ENCODE measurements at places on chromosomes 7 and 10. TPM values are rescaled to one million over a fixed set of nuclear protein-coding genes. Genes with fewer than 3 reads are reported as not detected.

TRIM50 gene
- 0.11 TPM for total RNA-seq

DNA sequence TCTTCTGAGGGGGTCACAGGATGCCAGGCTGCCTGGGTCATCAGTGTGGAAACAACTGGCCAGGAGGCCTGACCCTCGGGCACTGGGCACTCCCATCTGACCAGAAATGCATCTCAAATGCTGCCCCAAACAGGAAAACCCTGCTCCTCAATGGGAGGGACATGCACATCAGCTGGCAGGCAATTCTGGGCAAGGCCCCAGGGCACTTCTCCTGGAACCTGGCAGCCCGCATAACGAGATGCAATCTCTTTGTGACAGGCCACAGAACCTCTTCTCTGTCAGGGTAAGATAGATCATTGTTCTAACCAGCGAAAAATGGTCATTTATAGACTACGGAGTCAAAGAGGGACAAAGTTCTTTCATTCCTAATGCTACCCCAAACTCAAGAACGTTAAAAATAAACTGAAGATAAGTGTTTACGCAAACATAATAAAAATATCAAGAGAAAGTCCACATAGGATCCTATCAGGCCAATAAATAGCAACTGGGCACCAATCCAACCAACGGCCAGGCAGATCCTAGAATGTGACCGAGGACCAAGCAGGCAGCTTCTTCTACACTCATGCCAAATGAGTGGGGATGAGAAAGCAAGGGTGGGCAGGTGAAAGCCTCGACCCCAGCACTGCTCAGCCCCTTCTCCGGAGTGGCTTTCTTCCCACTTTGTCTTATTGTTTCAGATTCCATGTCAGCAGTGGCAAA is 212.3 kb downstream of the TCERG1L start:
- DNase-seq: no peak

- no peak for DNase-seq
Observed at GRCh38 chr10:116691635-116692034, 50.7 kb downstream of the HSPA12A start.

DNA sequence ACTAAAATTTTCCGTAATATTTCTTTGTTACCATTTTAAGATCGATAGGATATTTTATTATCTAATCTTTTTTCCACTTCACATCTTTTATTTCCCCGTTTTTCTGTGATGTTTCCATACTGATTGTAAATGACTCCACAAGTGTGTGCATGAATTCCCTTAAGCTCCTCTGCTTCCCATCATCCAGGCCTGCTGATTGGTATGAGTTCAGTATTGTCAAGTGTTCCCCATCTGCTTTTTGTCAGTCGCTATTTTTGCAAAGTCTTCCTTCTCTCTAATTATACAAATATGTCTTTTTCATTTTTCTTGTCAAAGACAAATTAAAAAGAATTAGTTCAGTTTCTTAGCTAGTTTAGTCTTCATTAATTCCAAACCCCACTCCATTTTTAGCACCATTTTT is 184.7 kb downstream of the EXOC4 start:
- no peak for DNase-seq

TUBAL3 gene
- 6.3 TPM for total RNA-seq

DNA sequence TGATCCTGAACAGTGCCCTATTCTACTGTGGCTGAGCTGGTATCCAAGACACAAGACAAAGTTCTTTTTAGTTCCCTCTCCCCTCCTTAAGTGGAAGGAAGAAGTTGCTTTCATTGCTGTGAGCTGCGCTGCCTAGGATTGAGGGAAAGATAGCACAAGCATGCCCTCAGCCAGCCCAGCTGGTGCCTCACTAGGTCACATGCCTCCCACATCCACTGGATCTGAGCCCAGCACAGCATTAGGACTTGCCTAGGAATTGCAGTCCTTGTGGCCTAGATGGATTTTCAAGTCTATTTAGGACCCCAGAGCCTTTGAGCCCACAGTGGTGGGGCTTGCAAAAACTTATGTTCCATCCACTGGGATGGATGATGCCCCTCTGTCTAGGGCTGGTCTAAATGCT is 214.2 kb downstream of the ZNF248 start:
- DNase-seq: no peak

- peak; percentile 72 for DNase-seq
Observed at GRCh38 chr10:16950656-16951601, 133.7 kb upstream of the RSU1 start.

OPTN gene
- total RNA-seq: 6.8 TPM

PAX4 gene
- total RNA-seq: not detected

TRIP6 gene
- total RNA-seq: 148 TPM

GRCh38 chr7:93977211-93977950 is 26.8 kb downstream of the BET1 start:
- DNase-seq: no peak

RPP38 gene
- total RNA-seq: 26.9 TPM

DNA sequence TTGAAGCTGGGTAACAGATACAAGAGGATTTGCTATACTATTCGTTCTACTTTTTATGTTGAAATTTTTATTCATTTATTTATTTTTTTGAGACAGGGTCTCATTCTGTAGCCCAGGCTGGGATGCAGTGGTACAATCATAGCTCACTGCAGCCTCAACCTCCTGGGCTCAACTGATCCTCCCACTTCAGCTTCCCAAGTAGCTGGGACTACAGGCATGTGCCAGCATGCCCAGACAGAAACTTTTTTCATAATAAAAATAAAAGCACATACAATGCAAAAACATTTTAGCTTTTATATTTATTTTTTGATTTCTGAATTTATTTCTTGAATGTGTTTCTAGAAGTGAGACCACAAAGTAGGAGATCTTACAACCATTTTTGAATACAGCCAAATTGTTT is 71.2 kb downstream of the FANK1 start:
- no peak for DNase-seq

TRA2A gene
- 81.6 TPM for total RNA-seq

DNA sequence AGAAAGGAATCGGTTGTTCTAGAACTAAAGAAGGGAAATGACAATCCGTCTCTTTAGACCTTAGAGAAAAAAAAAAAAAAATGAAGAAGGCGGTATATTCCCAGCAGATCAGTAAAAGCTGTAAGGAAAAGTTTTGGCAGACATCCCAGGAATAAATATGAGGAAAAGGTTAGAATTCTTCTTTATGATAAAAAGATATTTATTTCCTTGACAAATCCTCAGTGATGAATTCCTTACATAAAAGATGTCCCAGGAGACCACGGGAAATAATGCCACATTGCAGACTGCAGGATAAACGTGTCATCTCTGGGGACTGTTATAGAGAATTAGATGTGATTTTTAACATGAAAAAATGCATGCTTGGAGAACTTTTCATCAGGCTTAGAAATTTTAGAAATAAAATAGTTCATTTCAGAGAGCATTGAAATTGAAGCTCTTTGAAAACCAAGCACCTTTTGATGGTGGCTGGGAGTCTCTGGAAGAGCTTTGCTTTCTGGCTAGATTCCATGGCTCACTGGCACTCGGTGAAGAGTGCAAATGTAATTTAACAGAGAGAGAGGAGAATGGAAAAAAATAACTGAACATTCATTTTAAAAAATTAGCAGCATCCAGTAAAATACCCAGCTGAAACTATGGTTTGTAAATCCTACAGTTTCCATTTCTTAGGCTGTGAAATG is 98.2 kb downstream of the PRPF18 start:
- no peak for DNase-seq
